ENCODE measurements at places on chromosomes 6 and 20.

- DNase-seq: no peak
Observed at GRCh38 chr6:149128489-149129145, 188.9 kb upstream of the TAB2 start.

DNA sequence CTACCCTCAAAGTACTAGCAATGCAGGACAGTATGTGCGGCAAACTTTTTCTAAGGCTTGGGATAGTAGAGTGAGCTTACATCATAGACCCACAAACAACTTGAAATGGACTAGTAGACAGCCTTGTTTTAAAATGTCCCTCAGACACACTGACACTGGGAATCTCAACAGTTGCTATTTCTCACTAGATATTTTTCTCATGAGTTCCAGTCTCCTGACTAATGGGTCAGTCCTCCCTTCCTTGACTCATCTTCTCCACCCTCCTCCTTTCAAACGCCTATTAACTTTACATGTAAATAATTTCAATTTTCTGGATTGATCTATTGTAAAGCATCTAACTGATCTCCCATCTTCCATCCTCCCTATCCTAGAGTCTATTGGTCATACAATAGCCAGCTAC lies 308.3 kb upstream of the PREP start:
- DNase-seq: no peak

- DNase-seq: no peak
Observed at GRCh38 chr6:19434065-19434464, 403.1 kb upstream of the ID4 start.

DNA sequence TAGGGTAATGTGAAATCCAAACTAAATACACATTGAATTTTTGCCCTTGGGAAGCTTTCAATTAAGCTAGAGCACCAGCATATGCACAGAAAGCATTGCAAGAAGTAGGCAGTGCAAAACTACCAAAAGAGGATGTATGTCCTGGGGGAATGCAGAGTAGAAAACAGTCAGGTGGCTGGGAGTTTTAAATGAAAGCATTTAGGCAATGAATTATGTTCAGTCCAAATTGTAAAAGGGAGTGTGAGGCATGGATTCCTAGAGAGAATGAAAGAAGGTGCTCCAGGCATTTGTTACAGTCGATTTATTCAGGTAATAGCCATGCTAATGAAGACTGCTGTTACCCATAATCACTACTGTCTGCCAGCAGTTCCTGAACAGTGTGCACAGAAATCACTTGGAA lies 604.1 kb upstream of the POU3F2 start:
- DNase-seq: peak; percentile 14

DNA sequence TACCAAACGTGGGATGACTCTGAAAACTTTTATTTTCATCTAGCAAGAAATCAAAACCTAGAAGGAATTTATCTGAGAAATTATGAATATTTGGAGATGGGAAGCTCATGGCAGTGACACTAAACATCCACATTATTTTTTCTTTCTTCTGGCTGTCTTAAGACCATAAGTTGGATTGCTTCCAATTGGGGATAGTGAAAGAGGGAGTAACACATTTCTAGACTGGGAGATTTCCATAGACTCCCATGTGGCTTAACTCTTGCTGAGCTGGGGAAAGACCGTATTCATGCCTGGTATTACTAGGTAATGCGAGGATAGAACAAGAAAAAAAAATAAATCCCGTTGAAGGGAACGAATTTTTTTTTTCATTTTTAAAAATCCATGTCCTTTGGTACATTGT lies 120.0 kb downstream of the UTRN start:
- no peak for DNase-seq

- no peak for DNase-seq
Observed at GRCh38 chr6:13285705-13286104, 42.6 kb downstream of the TBC1D7 start.

DNA sequence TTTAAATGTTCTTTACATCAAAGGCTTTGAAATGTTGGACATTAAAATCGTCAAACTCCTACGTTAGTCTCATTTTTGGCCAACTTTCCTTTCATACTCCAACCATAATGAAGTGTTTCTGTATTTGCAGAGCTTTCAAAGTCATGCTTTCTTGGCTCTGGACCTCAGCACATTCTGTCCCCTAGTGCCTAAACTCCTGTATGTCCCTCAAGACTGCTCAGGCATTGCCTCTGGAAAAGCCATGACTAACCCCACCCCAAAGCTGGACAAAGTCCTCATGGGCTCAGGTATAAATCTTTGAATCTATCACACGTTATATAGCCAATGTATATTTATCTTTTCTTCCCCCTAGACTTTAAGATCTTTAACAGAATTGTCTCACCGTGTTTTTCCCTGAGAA lies 18.9 kb downstream of the IFNGR1 start:
- no peak for DNase-seq

DNA sequence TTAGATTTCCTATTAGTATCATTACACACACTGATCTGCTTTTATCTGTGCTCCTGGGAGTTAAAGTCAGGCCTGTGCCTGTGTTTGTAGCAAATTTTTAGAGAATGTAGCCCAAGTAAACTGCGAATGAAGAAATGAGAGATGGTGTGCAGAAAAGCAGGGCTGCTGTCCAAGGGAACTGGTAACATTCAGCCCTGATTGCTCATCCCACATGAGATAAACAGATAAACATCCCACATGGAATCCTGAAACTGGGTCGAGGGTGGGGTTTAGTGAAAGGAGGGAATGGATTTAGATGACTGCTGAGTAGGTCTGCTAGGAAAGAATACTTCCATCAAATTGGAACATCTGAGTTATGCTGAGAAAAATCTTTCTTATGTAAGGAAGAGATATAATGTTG lies 69.1 kb downstream of the GRIK2 start:
- DNase-seq: no peak

- no peak for DNase-seq
Observed at GRCh38 chr6:144305567-144305966, 20.4 kb downstream of the UTRN start.

DNA sequence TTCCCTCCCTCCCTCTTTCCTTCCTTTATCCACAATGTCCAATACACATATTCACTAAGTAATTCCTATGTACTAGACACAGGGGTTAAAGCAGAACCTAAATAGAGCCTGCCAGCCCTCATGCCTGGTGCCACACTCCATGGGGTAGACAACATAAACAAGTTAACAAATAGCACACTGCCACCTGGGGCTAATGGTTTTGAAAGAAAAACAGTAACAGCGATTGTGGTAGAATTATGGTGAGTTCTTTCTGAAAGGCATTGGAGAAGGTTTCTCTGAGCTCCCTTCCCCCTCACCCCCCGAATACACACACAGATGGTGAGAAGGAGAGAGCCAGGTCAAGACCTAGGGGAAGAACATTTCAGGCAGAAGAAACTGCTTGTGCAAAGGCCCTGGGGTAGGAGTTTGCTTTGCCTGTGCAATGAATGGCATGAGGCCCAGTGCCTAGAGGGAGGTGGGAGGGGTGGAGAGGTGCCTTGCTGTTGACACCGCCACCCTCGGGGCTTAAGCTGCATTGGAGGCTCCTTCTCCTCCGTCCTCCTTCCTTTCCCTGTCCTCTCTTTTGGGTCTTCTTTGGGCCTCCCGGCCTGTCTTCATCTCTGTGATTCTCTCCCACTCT lies 502.4 kb upstream of the SULF2 start:
- DNase-seq: no peak

- no peak for DNase-seq
Observed at GRCh38 chr6:135647521-135647920, 150.0 kb upstream of the AHI1 start.

- DNase-seq: no peak
Observed at GRCh38 chr6:29927275-29927569, 15.1 kb upstream of the HLA-A start.

GRCh38 chr6:17885889-17886576 lies 101.4 kb downstream of the KIF13A start:
- DNase-seq: no peak
